ELR (cell line): ENCODE measurements at places on chromosomes 16 and 17.
A peak's percentile ranks its signal among the peaks of the same experiment; 100 is the strongest.

- no peak for DNase-seq
Observed at GRCh38 chr16:88886420-88886844, 20.0 kb upstream of the PABPN1L start.

GRCh38 chr17:74998783-74999182, 11.4 kb downstream of the CDR2L start:
- no peak for DNase-seq

GRCh38 chr17:13864521-13864920, 204.8 kb upstream of the COX10 start:
- peak; percentile 48 for DNase-seq

- DNase-seq = no peak
Observed at GRCh38 chr17:55806745-55807495, 56.1 kb downstream of the PCTP start.

DNA sequence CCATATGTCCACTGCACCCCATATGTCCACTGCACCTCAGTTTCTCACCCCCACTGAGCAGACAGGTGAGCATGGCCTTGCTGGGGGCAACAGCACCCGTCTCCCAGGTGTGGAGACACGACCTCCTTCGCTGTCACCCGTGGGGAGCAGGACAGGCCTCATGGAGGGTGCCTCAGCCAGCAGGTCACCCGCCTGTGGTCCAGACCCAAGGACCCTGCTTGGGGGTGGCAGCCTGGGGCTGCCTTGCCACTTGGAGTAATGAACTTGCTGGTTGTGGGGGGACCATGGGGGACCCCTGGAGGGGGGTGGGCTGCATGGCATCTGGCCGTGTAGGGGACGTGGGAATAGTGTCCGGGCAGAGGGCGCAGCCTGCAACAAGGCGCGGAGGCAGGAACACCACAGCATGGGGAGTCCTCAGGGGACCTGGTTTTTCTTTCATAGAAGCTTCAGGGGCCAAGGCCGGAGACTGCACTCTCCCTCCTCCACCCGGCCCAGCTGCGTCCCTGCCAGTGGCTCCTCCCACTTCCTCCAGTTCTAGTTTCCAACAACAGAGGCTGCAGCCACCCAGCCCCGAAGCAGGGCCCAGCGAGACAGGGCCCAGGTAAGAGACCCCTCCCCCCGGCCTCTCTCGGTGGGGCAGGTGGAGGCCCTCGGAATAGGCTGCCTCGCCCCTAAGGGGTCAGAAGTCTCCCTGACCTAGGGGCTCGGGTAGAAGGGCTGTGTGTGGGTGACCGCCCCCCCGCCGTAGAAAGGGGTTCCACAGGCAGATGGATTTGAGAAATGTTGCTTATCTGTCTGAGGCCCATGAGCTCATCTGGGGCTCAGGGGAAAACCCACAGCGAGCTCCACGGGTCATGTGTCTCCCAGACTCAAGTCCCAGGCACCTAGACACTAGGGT, at the start of gene NHLRC4:
Gene NHLRC4 (plus strand): TSS at position 531 of the 898 bp plus-strand sequence. CDS start 1,043 bp downstream, outside the sequence.
- DNase-seq = peak; percentile 60

DNA sequence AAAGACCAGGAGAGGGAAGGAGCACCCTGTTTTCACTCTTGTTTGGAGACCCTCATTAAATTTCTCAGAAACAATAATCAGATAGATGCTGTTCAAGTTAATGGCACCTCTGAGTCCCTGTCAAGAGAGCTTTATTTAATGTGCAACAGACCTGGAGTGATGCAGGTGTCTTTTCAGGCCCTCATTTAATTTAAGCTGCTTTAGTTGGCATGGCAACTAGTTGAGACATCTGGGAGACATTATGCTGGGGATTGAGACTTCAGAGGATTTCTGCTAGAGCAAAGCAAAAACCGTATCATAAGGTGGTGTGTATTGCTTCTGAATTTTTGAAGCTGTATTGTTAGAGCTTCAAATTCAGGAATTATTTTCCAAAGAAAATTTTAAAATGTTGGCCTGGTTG, 108.5 kb downstream of the NLK start:
- no peak for DNase-seq

DNA sequence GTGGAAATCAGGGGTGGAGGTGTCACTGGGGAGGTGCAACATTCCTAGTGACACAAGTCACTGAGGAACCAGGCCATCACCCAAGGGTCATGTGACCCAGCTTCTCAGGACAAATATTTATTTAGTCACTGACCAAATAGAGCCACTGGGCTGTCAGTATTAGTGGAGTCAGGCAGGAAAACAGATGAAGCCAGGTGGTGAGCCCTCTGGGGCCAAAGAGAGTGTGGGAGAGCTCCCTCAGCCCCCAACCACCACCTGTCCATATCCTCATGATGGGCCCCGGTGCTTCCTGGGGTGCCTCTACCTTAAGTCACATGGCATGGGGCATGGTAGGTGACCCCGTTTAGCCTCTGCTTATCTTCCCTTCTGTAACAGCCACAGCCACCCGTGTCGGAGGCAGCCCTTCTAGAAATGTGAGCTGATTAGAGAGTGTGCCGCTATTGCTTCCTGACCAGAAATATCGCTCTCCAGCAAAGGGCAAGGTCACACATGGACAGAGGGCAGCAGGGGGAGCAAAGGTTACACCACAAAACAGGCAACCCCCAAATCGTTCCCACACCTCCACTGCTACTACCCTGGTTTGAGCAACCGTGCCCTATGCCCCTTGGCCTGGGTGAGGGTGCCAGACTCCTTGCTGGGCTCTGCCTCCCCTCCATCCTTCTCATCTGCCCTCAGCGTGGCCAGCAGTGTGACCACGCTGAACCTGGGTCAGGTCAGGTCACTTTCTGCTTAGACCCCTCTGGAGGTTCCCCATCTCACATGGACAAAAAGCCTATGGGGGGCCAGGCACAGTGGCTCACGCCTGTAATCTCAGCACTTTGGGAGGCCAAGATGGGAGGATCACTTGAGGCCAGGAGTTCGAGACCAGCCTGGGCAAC, 8.6 kb upstream of the AKTIP start:
- DNase-seq = no peak

GRCh38 chr17:3256575-3256974, 41.6 kb downstream of the OR3A1 start:
- no peak for DNase-seq

DNA sequence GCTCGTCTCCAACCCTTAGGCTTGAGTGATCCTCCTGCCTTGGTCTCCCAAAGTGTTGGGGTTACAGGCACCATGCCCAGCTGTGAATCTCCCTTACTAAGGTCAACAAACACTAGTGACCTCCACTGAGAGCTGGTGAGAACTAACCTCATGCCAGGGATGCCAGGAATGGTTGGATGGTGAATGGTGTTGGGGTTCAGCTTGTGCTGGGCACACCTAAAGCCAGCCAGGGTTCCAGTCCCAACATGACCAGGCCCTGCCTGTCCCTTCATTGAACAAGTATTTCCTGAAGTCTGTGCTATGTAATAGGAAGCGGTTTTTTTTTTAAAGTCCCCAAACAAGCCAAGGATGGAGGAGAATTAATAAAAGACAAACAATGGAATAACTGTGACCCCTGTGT, 56.0 kb upstream of the TOB1 start:
- DNase-seq = peak; percentile 28

- no peak for DNase-seq
Observed at GRCh38 chr17:57679356-57679755, 65.7 kb downstream of the CCDC182 start.

DNA sequence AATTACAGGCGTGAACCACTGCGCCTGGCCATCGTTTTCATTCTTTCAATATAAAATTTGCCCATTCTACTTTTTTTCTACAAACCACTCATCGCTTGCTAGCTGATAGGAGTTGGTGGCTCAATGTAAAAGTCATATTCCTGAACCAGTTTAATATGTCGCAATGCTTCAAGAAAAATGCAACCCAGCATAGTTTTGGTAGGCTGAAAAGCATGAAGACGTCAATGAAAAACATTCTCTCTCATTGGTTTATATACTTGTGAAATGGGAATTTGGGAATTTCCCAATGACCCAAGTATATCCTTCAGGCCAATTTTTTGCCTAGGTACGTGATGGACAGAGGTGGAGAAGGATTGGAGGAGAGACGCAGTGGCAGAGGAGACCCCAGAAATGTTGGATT, 26.9 kb downstream of the USP43 start:
- DNase-seq = no peak

- no peak for DNase-seq
Observed at GRCh38 chr17:76157759-76158158, 16.7 kb upstream of the FOXJ1 start.
